ENCODE measurements at places on chromosomes 12 and 14.

GRCh38 chr12:104866291-104866690 is 91.8 kb downstream of the SLC41A2 start:
- no peak for DNase-seq

DNA sequence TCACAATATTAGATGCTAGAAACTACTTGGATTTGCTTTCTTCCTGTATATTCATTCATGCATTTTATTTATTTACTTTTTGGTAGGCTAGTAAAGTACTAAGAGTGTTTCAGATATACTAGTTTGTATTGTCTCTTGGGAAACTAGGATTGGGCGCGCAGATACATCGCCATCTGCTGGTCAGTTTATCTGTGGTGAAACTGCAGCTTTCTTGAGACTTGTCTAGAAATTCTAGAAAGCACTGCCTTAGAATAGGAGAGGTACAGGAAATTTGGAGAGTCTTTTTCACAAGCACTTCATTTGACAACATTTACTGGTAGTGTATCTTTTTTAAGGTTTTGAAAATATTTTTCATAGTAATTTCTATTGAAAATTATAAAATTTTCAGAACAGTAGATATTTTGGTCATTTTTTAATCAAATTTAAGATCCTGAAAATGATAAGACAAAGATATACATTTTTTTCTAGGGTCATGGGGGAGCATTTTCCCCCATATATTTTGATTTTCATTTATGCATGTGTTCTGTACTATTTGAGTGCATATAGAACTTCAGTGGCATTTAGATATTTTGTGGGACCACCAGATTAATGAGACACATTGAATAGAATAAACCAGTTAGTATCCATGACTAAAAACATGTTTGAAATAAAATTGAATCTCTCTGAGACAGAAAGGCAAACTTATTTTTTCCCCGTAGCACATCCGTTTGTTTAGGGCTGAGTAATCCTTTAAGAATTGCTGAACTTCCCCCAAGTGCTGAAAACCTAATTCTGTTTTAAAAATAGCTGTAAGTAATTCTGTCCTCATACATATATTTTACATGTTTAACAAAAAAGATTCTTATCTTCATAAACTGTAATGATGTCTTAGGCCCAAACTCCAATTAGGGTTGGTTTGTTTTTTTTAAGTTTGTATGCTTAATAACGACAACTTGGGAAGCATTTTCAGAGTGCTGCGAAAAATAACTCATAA is 44.5 kb downstream of the SLC38A6 start:
- peak; percentile 44 for DNase-seq

DNA sequence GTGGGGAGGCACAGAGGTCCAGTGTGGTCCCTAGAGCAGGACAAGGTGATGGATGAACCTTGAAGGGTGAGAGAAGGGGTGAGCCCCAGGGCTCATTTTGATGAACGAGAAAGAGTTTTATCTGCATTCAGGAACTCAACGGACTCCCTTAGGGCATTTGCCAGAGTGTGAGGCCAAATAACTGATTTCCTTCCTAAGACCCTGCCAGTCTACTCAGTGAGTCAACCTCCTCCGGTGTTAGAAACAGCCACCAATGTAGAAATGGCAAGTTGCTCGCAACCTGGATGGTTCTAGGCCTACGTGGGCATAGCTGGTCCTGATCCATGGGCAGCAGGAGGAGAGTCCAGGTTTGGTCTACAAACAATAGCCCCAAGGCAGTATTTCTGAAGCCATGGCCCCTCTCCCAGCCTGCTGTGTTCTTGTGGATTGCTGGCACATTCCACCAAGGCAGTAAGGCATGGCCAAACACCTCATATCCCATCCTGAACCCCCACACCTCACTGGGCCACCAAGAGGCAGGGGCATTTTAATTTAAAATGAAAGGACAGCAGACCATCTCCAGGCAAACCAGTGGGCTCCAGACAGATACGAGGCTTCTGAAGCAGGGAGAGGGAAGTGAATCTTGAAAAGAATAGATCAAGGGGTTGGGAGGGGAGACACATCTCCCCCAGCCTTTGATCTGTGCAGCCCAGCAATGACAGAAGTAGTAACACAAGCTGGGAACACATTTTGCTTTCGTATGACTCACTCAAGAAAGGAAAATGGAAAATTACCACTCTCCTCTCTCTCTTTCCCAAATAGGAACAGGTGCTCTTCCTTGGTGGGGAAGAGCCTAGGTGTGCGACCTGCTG is 25.4 kb upstream of the TESC start:
- DNase-seq, result no peak

- no peak for DNase-seq
These were observed 28.0 kb upstream of the LGR5 start for GRCh38 chr12:71411635-71412034.

DNA sequence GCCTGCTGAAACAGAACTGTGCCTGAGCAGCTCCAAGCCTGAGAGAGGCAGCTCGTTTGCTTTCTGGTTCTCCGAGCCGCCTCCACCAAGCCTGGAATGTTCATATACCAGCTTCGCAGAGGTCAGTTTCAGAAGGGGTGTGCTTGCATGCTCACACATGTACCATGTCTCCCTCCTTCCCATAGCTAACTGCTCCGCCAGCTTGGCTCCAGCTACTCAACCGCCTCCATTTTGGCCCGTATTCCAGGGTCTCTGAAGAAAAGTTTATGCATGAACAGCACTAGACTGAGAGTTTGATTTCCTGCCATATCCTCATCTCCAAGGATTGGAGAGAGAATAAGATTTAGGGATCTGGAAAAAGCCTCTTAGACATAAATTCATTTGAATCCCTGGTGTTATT is 103.7 kb downstream of the SMOC1 start:
- no peak for DNase-seq
